Esophagus squamous epithelium (tissue), 5 donors: ENCODE measurements at places on chromosomes 7 and 10.

DNA sequence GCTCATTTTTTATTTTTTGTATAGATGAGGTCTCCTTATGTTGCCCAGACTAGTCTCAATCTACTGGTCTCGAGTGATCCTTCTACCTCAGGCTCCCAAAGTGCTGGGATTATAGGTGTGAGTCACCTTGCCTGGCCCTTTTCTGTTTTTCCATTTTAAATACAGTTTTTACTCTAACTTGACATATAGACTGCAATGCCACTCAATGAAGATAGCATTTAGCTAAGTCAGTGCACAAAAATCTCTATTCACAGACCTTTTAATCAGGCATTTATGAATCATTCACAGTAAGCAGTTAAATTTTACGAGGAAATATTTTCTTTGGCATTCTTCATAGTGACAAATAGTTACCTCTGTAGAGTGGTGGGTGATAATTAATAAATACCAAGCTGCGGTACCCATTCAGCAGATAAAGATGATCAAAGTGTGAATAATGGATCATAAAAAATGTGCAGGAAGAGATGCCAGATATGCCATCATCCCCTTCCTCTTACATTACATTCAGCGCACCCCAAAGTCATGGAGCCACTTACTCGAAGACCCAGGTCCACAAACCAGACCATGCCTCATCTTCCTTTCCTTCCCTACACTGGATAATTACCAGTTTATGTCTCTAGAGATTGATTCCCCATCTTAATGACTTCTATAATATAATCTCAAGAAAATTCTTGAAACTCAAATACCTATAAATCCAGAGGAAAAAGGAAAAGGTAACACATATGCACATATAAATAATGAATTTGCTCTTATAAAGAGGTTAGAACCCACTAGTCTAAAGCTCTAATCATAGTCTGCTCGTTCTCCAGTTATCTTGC, 56.0 kb downstream of the UBE2H start:
- no peak for DNase-seq

- no peak for DNase-seq
These were observed 16.0 kb downstream of the EGFR start for GRCh38 chr7:55034776-55035175.

DNA sequence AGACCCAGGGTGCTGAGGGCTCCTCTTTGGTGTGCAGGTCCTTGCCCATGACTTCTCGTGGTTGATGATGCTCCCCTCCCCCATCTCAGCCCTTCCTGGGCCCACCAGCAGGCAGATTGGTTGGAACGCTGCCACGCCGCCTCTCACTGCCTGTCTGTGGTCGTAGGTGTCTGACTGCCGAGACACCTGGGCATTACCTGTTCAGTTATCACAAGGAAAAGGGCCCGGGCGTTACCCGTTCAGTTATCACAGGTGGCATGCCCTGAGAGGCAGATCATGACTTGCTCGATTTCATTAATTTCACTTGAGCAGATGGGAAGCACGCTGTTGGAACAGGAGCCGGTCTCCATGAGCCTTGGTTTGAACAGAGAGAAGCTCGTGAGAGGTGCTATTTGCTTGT, 42.5 kb downstream of the TACR2 start:
- no peak for DNase-seq

DNA sequence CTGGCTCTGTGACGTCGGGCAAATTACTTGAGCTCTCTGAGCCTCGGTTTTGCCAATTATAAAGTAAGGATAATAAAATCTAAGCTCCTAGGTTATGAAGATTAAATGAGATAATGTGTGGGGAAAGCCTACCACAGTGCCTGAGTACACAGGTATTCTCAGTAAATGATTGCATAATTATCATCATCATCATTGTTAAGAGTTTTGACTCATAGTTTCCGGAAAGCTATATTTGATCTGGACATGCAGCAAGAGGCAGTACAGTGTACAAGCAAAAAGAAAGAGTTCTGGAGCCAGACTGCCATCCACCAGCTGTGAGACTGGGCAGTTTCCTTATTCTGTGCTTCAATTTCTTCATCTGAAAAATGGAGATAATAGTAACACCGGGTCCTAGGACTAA, 155.6 kb upstream of the YAE1 start:
- DNase-seq: no peak

DNA sequence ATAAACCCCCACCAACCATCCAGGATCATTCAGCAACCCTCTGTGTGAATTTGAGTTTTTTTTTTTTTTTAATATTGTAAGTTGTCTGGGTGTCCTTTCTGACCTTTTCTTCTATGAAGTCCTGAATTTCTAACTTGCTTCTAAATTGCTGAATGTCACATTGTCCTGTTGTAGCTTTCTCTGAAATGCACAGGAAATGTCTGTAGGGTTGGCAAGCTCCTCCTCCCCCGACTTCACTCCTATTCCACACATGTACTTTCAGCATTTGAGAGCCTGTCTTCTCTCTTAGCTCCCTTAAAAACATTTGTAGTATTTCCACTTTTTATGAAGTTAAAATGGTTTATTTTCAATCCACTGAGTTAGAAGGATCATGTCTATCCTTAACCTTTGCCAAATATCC, 3.3 kb upstream of the CNNM2 start:
- no peak for DNase-seq

DNA sequence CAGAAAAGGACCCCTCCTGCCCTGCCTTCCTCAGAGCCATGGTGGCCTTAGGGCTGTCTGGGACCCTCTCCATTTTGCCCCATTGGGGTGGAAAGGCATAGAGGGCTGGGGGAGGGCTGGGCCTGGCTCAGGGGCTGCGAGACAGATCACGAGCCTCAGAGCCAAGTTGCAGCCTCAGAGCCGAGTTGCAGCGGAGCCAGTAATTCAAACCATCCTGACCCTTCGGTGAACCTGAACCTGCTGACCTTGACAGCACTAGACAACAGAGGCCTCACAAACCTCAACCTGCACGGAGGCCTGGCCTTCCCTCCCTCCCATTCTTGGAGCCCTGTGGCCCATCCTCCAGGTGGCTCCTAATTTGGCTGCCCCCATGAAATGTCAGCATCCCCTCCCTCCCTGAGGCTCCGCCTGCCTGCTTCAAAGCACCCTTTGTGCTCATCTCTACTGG, 45.4 kb downstream of the PAX2 start:
- no peak for DNase-seq

DNA sequence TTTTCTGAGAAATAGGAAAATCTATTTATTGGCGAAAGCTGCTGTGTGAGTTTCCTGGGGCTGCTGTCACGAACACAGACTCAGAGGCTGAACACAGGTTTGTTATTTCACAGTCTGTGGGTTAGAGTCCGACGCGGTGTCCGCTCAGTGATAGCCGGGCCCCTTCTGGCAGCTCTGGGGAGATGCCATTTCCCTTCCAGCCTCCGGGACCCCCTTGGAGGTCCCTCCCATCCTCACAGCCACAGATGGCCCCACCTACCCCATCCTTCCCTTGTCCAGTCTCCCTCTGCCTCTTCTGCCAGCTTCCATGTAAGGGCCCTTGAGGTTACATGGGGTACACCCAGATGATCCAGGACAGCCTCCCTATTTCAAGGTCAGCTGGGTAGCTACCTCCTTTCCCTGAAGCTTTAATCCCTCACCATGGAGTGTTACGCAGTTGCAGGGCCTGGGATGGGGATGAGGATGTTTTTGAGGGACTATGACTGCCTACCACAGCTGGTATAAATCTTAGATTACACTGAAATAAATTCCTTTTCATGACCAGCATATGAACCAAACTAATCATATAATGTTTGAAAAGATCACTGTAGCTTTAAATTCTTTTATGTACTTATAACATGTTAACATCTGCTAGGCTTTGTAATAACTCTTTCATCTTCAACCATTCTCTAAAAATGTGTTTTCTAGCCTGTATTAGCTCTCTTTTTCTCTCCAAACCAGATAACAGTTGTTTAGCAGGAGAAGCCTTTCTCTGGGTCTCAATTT, 98.5 kb downstream of the WDR37 start:
- no peak for DNase-seq

GRCh38 chr7:12993025-12993424, 305.6 kb downstream of the ARL4A start:
- DNase-seq: no peak

- DNase-seq: no peak
These were observed 472.0 kb upstream of the CNTNAP2 start for GRCh38 chr7:145644426-145645134.

DNA sequence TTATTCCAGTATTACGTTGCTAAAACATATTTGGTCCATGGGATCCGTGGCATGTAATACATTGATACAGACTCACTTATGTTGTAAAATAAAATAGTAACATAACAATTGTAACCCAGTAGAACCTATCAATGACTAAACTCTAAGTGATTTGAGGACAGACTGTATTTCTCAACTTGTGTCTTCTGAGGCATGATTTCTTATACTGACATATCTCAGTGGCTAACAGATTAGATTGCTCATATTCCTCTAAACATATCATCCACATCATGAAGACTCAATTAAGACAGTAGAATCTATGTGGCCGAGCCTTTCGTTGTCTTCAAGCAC, 72.3 kb downstream of the CREB5 start:
- no peak for DNase-seq

DNA sequence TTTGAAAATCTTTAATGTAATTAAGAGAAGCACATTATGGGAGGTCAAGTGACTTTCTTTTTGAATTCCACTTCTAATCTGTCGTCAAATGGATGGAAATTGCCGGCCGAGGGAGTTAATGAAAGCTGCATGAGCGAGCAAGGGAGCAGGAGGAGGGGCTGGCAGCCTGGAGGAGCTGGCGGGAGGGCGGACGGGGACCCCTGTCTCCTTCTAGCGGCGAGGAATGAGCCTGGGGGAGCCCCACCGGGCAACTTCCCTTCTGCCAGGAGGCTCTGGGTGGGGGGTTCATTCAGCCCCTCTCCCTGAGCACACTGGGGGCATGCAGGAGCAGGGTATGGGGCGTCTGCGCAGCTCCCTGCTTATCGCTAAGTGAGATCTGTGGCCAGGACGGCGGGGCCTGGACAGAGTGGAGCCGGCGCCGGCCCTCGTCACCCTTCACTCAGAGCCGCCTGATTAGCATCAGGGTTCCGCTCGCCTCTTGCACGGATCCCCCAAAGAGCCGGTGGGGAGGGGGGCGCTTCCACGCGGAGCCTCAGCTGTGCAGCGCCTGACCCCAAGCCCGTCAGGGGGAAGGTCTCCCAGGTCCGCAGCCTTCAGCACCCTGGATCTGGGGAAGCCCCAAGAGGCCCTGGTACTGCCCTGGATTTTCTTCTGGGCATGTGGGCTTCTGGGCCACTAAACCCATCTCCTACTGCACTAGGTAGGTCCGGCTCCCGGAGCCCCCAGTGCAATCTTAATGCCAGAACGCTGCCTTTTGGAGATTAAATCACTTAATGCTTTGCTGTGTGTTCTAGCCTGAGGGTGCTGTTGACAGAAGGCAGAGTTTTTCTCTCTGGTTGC, 680.8 kb downstream of the LRMDA start:
- no peak for DNase-seq

GRCh38 chr10:105358911-105359310, 717.8 kb downstream of the SORCS3 start:
- no peak for DNase-seq

DNA sequence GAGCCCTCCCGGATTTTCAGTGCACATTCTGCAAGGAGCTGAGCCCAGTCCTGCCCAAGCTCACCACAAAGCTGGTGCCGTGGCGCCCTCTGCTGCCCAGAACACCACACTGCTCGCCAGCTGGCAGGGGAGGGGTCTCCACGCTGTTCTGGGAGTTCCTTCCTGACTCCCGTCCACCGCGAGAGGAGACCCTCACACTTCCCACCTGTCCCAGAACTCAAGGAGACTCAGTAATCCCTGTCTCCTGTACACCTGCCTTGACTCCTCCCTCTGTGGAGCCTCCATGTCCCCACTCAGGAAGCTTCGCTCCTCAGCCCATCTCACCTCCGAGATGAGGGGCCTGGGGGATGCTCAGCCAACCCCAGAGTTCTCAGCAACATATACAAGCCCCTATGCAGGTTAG, 11.3 kb downstream of the C10orf105 start:
- no peak for DNase-seq

- no peak for DNase-seq
These were observed 48.3 kb upstream of the ZMIZ2 start for GRCh38 chr7:44700322-44700721.

DNA sequence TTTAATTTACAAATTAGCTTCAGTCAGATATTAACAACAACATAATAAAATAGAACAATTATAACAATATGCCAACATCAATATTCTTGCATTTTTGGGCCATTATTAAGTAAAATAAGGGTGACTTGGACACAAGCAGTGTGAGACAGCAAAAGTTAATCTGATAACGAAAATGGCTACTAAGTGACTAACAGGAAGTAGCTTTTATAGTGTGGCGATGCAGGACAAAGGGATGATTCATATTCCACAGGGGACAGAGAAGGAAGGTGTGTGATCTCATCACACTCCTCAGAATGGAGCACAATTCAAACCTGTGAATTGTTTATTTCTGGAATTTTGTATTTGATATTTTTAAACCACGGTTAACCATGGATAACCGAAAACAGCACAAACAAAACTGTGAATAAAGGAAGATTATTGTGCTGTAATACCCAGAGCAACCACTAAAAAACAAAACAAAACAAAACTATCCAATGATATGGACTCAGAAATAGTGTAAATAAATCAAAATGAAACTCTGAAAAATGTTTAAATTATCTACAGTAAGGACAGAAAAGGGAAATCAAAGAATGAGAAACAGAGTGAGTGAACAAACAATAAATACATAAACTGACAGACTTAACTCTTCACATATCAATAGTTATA, 66.9 kb upstream of the TFEC start:
- DNase-seq: no peak

- no peak for DNase-seq
These were observed 160.9 kb upstream of the BMPER start for GRCh38 chr7:33744293-33745075.

DNA sequence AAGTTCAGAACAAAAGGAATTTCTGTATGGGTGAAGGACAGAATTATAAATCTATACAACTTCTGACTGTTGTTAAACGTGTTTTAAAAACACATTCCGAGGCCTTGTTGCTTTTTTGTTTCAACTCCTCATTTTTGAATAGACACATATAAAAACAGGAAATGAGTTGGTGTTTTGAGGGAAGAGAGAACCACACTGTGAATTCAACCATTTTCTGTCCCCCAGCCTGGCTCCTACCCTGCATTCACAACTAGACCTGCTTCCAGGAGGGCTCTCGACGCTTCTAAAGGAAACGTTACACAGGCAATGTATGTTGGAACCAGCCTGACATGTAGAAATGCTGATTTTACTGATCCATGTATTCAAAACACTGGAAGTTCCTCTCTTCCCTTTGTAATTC, 76.5 kb downstream of the OR13A1 start:
- no peak for DNase-seq

GRCh38 chr7:66713687-66714086, 26.8 kb upstream of the RABGEF1 start:
- DNase-seq: no peak

DNA sequence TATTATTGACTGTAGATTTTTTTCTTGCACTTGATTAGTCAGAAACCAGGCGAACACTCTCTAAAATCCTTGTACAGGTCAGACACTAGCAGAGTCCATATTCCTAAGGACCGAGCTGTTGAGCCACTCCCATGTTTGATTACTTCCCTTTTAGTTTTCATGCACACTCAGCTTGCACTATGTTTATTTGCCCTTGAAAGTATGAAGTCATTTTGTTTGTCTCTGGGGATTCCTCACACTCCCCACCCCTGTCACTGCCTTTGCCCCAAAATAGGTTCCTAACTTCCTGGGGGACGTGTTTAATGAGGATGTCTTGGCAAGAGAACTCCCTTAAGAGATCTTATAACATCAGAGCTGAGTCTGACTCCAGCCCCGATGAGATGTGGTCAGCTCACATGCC, 182.1 kb downstream of the EVX1 start:
- no peak for DNase-seq

- no peak for DNase-seq
These were observed 5.8 kb downstream of the UNC5B start for GRCh38 chr10:71218046-71218650.
